GM13977 (cell line): ENCODE measurements at places on chromosomes 1 and 21.

DNA sequence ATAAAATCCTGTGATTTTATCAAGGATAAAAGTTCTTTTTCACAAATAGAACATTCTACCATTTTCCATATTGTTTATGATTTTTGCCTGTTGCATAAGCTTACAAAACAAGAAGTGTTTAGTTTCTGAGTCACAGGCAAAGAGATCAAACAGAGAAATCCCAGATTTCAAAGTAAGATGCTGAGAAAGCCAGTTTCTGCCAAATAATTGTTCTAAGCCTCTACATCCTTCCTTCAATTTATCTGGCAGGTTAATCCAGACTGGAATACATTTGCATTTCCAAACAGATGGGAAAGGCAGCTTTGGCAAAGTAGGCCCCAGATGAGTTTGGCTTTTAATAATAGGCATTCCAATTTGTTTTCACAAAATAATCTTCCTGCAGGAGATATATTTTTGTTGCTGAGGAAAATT lies 2.5 kb downstream of the SLC1A7 start:
- no peak for DNase-seq

DNA sequence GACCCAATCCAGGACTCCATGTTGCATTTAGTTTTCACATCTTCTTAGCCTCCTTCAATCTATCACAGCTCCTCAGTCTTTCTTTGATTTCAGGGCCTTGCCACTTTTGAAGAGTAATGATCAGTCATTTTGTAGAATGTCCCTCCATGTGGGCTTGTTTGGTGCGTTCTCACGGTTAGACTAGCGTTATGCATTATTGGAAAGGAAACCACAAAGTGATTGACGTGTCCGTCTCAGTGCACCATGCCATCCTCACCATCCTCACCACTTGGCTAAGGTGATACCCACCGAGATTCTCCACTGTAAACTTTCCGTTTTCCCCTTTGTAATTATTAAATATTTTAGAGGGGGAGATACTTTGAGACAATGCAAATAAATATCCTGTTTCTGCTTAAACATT lies 59.6 kb upstream of the OLIG2 start:
- no peak for DNase-seq

DNA sequence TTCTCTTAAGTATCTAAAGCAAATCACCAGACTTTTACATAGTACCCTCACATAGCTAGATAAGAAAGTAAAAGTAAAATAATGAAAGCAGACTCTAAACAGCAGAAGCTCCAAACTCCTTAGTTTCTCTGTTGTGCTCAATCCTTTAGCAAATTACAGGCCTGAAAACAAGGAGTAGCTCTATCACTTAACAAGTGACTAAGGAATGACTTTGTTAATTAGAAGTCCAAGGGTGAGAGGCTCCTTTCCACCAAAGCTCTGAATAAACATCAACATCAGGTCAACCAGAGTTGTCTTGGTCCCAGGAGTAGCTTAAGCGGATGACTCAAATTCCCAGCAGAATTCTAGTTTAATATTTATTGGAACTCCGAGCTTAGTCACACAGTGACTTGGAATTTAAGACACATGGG lies 5.9 kb downstream of the NRIP1 start:
- no peak for DNase-seq

- no peak for DNase-seq
These were observed 20.6 kb upstream of the PRELP start for GRCh38 chr1:203454986-203455471.

- no peak for DNase-seq
These were observed 100.8 kb downstream of the PBX1 start for GRCh38 chr1:164659621-164660411.

- no peak for DNase-seq
These were observed 80.8 kb downstream of the SASS6 start for GRCh38 chr1:100051893-100052292.

GRCh38 chr1:179121159-179121938 lies 39.5 kb downstream of the TOR3A start:
- peak; percentile 54 for DNase-seq
